ENCODE measurements at places on chromosomes 7 and 10.

- DNase-seq: no peak
These were observed 2.5 kb downstream of the HOXA4 start for GRCh38 chr7:27128034-27128433.

GRCh38 chr10:24952143-24952706, at the start of gene PRTFDC1:
Gene PRTFDC1 (minus strand): TSS chr10:24952606. CDS start chr10:24952575, 31 bp downstream.
- DNase-seq: peak; percentile 64

DNA sequence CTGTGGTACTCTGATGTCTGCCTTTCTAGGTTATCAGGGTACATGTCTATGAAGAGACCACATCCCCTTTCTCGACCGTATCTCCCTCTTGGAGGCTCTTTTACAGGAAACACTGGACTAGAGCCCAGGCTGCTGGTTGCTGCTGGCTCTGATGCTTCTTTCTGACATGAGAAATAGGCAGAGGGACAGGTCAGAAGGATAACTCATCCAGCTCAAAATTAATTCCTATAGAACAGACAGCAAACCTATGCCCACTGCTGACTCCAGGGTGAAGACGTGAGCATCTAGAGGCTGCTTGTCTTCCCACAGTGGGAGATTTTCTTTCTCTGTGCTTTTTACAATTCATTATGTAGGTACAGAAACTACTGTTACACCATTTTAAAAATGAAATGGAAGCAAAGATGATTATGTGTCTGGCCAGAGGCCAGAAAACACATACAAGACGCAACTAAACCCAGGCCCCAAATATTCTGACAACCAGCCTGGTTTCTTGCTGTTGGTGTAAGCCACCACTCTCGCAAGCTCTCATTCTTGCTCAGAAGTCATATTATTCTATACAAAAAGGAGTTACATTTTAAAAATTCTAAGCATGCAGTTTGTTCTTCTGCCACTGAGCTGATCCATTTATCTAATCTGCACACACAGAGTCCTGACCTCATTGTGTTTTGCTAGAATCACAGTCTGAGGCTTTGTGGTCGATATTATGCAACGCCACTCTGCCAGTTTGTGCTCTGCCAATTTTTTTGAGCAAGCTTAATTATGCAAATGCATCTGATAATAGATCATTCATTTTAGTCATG, 424.3 kb downstream of the KIF20B start:
- no peak for DNase-seq

DNA sequence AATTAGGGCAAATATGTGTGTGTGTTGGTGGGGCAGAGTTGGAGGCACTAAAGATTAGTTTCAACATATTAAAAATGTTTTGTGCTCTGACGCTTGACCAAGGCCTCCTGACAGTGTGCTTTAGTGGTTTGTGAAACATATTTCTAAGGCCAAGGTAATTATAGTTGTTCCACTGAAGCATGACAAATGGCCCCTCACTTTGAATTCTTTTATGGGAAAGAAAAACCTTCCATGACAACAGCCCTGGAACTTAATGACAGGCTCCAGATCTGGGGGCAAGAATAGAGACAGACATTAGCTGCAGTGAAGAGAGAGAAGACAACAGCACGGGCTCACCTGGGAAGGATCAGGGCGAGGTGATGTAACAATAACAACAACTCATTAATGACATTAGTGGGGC, 155.8 kb downstream of the CHN2 start:
- DNase-seq: no peak

GRCh38 chr10:55283031-55283430, 482.0 kb upstream of the PCDH15 start:
- DNase-seq: no peak

DNA sequence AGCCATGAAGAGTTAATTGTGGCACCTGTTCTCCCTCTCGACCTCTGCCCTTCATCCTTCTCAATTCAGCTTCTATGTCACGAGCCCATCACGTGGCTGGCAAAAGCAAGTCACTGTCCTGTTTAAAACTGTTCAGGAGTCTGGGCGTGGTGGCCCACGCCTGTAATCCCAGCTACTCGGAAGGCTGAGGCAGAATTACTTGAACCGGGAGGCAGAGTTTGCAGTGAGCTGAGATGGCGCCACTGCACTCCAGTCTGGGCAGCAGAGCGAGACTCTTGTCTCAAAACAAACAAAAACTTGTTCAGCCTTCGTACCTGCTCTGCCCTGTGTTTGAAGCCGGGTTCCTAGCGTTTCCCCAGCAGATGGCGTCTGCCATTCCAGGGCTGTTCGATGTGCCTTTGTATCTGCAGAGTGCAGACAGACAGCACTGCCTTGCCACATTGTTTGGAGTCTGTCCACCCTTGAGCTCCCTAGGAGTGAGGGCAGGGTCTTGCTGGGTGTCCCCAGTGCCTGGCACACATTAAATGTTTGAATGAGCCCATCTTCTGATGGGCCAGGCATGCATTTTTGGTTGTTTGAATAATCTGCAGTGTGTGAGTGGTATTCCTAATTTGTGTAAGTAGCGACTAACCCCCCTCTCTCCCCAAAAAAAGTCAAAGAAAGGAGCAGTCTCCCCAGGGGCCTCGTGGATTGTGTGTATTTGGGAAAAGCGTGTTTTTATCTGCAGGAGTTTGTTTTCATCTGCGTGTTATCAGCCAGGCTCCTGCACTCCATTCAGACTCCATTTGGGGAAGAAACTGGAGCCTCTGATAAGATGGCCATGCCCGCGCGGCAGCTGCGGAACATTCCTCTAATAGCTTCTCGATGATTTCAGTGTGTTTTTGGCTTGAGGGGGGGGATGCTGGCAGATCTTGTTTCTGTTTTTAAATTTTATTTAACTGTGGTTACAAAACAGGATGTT, 61.2 kb downstream of the DNAJB6 start:
- DNase-seq: peak; percentile 12

- no peak for DNase-seq
These were observed 49.0 kb downstream of the SLIT1 start for GRCh38 chr10:97136756-97137155.

DNA sequence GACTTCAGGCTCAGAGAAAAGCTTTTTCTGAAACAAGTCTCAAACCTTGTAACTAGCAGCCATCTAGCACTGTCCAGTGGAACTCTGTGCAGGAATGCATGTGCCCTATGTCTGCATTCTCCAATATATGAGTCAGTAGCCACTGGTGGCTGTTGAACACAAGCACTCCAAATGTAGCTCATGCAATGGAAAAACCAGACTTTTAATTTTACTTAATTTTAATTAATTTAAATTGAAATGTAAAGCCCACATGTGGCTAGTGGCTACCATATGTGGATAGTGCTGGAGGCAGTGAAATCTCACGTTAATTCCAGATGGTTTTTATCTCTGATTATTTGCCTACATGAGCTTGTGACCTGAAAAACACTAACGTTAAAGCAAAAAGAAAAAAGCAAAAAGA, 225.1 kb downstream of the GATA3 start:
- no peak for DNase-seq

All from substantia nigra (tissue), 51 donors.